ENCODE measurements at places on chromosomes 16 and 17.

DNA sequence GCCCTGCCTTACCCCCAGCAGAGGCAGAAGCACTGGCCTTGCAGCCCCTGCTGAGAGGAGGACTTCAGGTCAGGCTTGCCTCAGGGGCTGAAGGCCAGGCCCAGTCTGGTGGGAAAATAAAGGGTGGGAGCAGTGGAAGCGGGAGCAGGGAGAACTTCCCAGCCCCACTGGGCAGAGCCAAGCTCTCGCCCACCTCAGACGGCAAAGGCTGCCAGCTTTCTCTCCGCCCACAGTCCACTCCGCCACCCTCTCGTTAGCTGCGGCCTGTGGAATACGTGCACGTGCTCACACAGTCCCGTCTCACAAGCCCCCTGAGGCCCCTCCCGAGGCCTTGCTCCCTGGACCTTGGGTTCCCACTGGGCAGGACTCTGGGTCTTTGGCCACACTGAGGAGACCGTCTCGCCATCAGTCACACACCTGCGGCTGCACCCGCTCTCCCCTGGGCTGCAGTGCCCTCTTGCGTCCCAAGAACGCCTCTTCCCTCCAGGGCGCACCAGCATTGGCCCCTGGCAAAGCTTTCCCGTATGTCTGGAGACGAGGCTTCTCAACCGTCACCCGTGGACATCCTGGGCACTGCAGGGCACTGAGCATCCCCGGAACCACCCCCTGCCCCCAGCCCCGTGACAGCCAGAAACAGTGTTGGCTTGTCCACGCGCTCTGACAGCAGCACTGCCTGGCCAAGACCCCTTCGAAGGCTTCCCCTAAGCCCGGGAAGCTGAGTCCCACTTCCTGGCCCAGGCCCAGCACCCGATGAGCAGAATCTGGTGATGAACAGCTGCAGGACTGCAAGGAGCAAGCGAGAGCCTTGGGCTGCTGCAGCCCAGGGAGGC, 8.3 kb downstream of the MRPL28 start:
- DNase-seq: peak; percentile 72

DNA sequence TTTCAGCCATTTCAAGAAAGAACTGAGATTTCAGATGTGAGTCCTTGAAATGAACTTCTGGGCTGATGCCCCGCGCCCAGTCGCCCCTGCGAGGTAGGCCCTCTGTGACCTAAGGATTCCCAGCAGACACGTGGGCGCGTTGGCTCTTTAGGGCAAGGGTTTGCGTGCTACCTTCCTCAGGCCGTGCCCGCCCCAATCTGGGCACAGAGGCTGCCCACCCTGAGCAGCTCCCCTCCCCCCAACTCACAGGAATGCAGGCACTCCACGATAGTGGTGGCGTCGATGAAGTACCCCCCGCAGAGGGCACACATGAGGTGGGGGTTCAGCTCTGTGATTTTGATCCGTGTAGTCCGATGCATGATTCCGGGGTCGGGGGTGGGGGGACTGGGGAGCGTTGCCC, 8.1 kb downstream of the PCGF2 start:
- no peak for DNase-seq

- no peak for DNase-seq
These were observed 204.9 kb downstream of the AXIN2 start for GRCh38 chr17:65356536-65356935.

DNA sequence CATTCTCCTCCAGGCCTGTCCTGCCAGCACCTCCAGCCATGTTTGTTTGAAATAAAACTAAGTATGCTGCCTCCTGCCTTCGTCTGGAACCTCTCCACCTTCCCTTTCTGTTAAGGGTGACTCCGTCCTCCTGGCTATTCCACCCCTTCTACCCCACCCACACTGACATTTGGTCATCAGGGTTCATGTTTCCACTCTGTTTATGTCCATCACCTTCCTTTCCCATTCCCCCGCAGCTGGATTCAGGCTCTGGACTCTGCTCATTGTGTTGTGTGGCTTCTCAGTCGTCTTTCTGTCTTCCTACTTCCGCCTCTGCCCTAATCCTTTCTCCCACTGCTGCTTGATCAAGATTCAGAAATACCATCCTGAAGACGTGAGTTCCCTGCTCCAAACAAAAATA, 28.6 kb downstream of the EPN2 start:
- DNase-seq: no peak

DNA sequence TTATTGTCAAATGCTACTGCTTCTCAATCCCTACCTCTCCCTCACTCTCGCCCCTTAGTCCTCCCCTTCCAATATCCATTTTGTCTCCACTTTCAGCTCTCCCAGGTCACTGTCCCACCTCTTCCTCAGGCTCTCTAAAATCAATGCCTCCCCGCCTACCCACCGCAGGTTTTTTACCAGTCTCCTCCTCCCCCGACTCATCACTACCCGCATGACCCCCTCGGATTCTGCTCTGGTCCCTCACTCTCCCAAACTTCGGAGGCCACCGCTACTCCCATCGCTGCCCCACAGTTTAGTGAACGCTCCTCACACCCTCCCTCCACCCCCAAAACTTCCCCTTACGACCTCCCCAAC, 513 bp downstream of the CRLF3 start:
- DNase-seq: no peak
